ENCODE measurements at places on chromosomes 3 and 15.
A peak's percentile ranks its signal among the peaks of the same experiment; 100 is the strongest.

- DNase-seq, result no peak
Measured at GRCh38 chr15:25171111-25171811, 216.5 kb downstream of the SNRPN start.

DNA sequence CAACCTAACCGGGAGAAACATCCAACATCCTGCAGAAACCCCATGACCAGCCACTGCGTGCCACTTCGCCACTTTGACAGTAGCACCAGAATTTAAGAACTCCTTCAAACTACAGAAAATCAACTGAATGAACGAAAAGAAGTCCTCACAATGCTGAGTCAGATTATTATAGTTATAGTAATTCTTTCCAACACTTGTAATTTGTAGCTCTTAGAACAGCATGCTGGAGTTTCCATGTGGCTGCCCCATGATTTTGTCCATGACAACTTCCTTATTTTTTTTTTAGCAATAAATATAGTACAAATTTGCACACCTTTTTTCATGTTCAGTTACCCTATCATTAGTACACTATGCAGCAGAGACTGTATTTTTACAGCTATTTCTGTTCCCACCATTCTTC lies 26.1 kb upstream of the SSR3 start:
- no peak for DNase-seq

GRCh38 chr3:22861426-22861825 lies 341.7 kb upstream of the UBE2E2 start:
- DNase-seq, result no peak

- DNase-seq, result no peak
Measured at GRCh38 chr3:54304877-54305276, 182.5 kb downstream of the CACNA2D3 start.

DNA sequence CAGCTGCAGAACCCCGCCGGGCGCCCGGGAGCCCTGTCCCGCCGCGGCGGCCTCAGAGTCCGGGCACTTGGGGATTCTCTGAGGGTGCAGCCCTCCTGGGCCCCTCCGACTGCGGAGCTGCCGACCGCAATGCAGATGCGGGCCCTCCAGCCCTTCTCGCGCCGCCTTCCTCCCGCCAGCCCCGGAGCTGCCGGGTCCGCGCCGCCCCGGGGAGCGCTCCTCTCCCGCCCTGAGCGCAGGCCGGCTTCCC lies 320 bp upstream of the ACAN start:
- DNase-seq, result no peak

- DNase-seq, result no peak
Measured at GRCh38 chr15:63611177-63611576, 14.0 kb downstream of the FBXL22 start.

DNA sequence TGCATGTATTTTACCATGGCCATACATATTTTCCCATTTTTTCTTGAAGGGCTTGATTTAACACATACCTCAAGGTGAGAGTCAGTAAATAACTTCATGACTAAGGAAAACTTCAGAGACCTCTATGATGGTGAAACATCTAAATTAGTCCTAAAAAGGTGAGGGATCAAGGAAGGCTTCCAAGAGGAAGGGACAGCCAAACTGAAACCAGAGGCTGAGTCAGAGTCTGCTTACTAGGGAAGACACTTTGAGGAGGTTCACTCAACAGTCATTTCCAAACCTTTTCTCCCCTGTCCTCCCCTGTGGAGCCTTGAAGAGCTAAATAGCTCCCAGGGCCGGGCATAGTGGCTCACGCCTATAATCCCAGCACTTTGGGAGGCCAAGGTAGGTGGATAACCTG lies 206.6 kb downstream of the SHQ1 start:
- no peak for DNase-seq

GRCh38 chr3:43102773-43103480 lies 3.0 kb downstream of the POMGNT2 start:
- DNase-seq, result no peak

- DNase-seq, result peak; percentile 54
Measured at GRCh38 chr3:8769088-8769822, at the start of gene OXTR. TSS of gene OXTR (minus strand) at chr3:8769613. CDS start at chr3:8768187, 1,426 bp downstream.

DNA sequence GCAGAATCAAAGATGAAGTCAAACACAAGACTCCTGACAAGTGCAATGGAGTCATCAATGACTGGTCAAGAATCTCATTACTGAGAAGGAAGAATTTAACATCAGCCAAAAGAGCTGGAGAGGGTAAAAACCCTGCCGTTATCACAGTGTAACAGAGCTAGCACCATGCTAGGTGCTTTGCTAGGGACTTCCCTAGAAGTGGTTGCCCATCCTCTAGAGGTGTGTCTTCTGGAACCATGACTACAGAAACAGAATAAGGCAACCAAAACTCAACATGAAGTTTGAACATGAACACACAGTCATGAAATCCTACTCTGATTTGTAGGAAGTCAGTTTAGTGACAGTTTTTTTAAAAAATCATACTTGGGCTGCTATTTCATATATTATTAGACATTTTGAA lies 9.5 kb downstream of the ACAD11 start:
- no peak for DNase-seq

DNA sequence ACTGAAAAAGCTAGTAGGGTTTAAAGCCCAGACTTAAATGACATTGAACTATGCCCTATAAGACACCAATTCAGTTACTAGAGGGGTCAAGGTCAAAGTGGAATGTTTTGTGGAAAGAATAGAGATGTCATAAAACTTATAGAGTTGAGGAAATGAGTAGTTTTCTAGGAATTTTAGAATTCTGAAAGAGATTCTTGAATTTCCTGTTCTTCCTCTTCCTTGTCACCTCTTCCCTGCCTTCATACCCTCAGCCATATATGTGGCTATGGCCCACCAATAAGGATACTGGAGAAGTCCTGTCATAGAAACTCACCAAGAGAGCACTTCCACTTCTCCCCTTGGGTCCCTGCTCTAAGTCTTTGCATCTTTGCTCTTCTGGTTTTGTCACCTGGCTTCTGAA lies 104.9 kb upstream of the TGFBR2 start:
- no peak for DNase-seq

Measured in activated naive CD4-positive, alpha-beta T cell treated with Interleukin-2 at 50 U/mL for 16 hours (primary cell).